Ammon's horn (tissue), 1 donor: ENCODE measurements at places on chromosomes 5 and 9.

GRCh38 chr5:103503066-103503465 lies 59.5 kb downstream of the NUDT12 start:
- DNase-seq: no peak

DNA sequence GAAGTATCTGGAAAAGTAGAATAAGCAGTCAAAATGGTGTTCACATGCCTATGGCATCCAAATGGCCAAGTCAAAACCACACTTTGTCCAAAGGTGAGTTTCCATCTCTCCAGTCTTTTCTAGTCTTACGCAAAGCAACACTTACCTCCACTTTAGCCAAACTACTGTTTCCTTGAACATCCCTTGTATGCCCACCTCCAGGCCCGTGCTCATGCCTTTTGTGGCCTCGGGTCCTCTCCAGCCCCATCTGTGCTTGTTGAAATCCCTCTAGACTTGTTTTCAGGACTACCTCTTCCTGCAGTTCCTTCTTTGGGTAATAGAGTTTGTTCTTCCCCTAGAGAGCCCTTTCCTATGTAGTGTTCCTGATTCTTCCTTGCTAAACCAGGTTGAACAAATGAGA lies 61.0 kb downstream of the ANGPTL2 start:
- no peak for DNase-seq

GRCh38 chr9:6040077-6040476 lies 24.7 kb upstream of the RANBP6 start:
- no peak for DNase-seq

DNA sequence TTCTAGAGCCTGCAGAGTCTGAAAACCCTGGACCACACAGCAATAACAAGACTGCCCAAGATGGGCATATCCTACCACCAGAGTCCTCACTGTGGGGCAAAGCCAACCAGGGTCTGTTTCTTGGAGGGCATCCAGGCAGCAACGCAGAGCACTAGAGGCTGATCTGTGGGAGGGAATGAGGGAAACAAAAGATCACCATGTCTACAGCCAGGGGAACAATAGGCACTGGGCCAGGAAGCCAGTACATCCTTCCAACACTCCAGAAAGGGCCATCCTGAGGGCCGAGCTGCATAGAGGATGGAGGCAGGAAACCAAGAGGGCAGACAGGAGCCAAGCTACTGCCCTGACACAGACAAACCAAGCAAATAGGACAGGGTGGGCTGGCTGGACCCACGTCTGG lies 416.1 kb upstream of the IRX4 start:
- no peak for DNase-seq

DNA sequence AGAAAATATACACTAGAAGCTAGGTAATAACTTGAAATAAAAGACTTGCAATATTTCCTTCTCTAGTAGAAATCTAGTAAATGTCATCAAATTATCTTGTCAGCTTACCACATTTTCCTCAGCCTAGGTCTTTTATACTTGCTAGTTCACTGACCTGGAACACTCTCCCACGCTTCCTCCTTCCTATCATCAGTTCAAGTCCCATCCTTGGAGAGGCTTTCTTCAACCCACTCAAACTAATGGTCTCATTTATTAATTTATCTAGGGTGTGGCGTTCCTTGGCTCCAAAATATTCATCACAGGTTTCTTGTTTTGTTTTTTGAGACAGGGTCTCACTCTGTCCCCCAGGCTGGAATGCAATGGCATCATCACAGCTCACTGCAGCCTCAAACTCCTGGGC lies 2.9 kb downstream of the FAM13B start:
- no peak for DNase-seq

DNA sequence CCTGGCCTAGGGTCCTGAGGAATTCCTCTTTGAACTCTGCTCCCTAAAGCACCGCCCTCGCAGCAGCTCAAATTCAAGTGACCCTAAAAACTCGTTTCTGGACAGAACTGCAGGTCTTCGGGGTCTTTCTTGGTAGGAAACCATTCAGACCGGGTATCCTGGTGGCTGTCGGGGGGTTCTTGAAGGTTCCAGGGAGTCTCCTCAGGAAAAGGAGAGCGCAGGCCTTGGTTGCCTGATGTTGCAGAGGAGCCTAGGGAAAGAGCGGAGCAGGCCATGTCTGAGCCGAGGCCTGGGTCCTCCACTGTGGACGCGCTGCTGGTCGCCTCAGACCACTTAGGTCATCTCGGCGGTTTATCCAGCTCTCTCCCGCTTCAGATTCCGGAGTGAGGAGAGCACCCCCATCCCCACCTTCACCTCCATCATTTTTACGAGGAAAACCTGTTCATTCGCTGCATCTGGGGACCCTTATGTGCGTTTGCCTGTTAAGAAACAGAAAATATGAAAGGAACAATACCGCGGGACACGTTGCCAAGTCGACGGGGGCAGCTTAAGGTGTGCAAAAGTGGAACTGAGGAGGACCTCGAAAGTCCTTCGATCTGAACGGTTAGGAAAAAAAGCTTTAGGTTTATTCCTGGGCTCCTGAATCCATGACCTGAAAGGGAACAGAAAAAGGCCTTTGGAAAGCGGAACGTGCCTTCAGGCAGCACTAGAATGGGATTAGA lies 299.4 kb downstream of the PARP8 start:
- no peak for DNase-seq

DNA sequence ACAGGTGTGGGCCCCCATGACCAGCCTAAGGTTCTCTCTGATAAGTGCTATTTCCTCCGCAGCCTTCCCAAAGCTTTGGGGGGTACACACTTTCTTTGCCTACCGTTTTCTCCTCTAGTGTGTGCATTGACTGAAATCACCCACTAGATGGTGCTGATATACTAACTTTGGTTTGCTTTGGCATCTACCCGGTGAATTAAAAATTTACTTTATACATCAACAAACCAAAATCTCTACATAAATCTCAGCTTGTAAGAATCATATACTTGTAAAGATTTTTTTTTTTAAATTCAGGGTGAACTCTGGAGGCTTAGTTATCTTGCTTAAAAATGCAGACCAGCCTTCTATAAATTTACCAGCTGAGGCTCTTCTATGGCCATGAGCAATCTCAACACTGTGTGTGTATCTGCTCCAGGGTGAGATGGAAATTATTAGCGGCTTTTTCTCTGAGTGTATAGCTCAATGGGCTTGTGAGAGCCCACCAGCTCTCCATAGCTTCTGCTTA lies 475.7 kb upstream of the TNC start:
- peak; percentile 50 for DNase-seq

DNA sequence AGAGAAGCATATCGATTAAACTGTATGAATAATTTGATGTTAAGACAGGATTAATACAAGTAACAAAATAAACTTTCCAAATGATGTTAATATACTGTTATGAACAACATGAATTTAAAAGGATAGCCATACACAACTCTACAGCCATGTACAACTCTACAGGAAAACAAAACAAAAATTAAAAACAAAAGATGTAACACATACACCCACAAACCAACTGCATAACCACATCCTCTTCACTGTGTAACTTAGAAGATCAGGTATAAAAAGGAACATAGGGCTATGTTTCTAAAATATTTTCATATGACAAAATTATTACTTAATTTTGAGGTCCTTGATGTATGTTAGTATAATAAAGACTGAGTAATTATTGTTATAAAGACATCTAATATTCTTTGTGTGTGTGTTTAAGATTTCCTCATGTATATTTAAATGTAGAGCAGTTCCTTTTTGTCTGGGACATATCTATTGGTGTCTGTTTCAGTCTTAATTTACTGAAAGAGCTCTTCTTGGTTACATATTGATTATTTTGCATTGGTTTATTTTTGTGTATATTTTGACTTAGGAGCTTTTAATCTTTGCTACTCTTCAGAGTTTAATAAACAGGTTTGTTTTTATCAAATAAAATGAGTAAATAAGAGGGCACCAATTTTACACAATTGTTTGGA lies 966.8 kb upstream of the CTNND2 start:
- no peak for DNase-seq

GRCh38 chr9:34010979-34011378 lies 37.7 kb downstream of the UBAP2 start:
- DNase-seq: no peak

GRCh38 chr5:77087484-77088261 lies 588 bp upstream of the ZBED3 start:
- DNase-seq: peak; percentile 60

DNA sequence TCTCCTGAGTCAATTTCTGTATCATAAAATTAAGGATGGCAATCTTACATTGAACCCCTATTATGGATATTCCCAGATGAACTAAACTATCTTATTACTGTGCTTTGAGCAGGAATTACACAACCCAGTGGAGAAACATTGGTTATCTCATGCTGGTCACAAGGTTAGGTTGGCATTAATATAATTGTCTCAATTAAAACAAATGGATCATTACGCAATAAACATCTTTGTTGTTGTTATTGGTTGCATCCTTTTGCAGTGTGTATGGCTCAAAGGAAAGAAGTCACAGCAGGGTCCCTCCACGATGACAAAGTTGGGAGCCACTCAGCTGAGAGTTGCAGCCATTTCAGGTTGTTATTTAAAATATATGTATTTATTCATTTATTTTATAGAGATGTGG lies 297.0 kb upstream of the KLF4 start:
- DNase-seq: no peak

- DNase-seq: no peak
Measured at GRCh38 chr9:136229096-136230065, 16.2 kb downstream of the QSOX2 start.

DNA sequence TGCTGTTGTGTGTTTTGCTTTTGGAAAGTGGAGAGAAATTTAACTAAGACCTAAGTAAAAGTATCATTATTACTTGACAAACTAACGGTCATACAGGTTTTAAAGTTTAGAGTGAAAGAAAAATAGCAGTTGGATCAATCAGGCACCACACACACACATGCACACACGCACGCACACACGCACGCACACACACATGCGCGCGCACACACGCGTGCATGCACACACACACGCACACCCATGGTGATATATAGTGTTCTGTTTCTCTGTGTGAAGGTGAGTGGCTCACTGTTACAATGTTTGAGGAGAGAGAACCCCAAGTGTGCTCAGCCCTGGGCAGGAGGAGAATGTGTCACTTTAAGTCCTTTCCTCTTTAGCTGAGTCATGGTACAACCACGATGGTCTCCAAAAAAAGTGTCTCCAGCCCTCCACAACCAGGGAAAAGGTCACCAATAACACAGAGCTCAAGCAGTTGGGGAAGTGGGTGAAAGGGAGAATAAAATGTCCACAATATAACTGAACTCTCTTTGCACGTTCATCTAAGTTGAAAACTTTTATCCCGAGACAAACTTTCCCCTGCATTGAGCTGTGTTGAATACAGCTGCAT lies 3.2 kb downstream of the ZNF366 start:
- DNase-seq: no peak

DNA sequence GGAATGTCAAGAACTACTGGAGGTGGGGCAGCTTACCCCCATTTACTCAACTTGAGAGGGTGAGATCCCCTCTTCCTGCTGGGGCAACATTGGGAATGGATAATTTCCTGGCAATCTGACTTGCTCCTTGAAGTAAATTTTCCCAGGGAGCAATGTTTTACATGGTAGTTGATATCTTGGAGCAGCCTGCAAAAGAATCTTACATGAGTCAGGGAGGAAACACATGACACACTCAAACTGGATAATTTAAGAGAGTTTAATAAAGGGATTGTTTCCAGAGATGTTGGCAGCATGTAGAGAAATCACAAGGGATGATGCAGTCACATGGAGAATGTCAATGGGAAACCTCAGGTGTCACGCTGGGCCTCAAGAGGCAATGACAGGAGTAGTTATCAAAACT lies 212.5 kb downstream of the GAS1 start:
- DNase-seq: no peak

GRCh38 chr9:123637945-123638634 lies 282.1 kb downstream of the CRB2 start:
- DNase-seq: no peak

GRCh38 chr9:93820667-93821306 lies 134.4 kb downstream of the BARX1 start:
- no peak for DNase-seq

DNA sequence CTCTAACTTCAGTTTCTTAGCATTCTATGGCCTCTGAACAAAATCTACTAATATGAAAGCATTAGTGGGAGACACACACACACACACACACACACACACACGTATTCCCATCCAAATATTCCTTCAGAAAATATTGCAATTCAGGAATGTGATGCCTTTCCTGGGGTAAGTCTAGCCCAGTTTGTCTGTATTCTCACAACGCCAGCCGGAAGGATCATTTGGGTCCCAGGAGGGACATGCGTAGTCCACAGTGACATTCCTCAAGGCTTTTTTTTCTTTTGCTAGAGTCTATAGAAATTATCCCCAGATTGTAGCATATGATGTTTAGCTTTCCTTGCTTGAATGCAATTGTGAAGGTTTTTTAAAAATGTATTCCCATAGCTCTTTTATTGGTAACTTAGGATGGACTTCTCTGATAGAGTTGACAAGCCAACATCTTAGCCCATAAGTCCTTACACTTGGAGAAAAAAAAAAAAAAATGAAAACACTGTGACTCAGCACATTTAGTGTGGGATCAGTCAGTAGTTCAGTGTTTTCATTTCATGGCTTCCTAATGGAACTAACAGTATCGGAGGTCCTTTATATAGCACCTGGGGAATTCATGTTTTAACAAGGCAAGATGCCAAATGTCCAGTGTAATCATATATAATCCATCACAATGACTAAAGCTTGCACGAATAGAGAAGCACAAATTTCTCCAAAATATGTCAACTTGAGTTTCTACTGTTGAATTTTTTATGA lies 316.5 kb downstream of the DIRAS2 start:
- DNase-seq: no peak

DNA sequence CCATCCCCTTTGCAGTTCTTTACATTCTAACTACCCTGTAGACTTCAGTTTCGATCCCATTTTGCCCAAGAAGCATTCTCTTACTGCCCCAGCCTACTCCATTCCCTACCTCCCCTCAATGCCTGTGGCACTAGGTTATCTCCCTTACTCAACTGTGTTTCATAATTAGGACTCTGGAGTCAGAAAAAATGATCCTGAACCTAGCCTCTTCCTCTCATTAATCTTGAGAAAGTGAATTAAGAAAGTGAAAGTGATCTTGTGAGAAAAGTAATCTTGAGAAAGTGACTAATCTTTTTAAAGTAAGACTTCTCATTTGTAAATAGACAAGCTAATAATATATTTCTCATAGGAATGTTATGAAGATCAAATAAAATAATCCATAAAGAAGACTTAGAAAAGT lies 444.0 kb upstream of the TRPC7 start:
- DNase-seq: no peak

- no peak for DNase-seq
Measured at GRCh38 chr9:68781928-68782327, 76.9 kb downstream of the PIP5K1B start.

- DNase-seq: no peak
Measured at GRCh38 chr5:2936413-2936812, 184.9 kb upstream of the IRX2 start.

GRCh38 chr9:123326187-123326586 lies 29.8 kb upstream of the CRB2 start:
- no peak for DNase-seq

- no peak for DNase-seq
Measured at GRCh38 chr5:165175041-165175440, 1669.6 kb downstream of the MAT2B start.

- no peak for DNase-seq
Measured at GRCh38 chr5:113380807-113381326, 53.9 kb downstream of the TSSK1B start.

- DNase-seq: no peak
Measured at GRCh38 chr5:142780871-142781270, 10.7 kb downstream of the ARHGAP26 start.
